Common myeloid progenitor, CD34-positive (primary cell): ENCODE measurements at places on chromosomes 6 and 20.

- H3K36me3 ChIP-seq: no peaks in the 10 kb centered on the region
- no peak overlapping the region for H3K27ac ChIP-seq
- H3K27me3 ChIP-seq: no peaks in the 10 kb centered on the region
- no peaks in the 10 kb centered on the region for H3K4me1 ChIP-seq
- DNase-seq: no peak
- H3K4me3 ChIP-seq: no peak overlapping the region
These were observed 87.1 kb upstream of the HEY2 start for GRCh38 chr6:125662296-125662695.

- no peaks in the 10 kb centered on the region for H3K27me3 ChIP-seq
- no peak for DNase-seq
- no peak overlapping the region for H3K4me3 ChIP-seq
- peaks cover 15% of the 10 kb centered on the region for H3K4me1 ChIP-seq
- no peaks in the 10 kb centered on the region for H3K36me3 ChIP-seq
These were observed 1.9 kb downstream of the KIF16B start for GRCh38 chr20:16571333-16571732.

DNA sequence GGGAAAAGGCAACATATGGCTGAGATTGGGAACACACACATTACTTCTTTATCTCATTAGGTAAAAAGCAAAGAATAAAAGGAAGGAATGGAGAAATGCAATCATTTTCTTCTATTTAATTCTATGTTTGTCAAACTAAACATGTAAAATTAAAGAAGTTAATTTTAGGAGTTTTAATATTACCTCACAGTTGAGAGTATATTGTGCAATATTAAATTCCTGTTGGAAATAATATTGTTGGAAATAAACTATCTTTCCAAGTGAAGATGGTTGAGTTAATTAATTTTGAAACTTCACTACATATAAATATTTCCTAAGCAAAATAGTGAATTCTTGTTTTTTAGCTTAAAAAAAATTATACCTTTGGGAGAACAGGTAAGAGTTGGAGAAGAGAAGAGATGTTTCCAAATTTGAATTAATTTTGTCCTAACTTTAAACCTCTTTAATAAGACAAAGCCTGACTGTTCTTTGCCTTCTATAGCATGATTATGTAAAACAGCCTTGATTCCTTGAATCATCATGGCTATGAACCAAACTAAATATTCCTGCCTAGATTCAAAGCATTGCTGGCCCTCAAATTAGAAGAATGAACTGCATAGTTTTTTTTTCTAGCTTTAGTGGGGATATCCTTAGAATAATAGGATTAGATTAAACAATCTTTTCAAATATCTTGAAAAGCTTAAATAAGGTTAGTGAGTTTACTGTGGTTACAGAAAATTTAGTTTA, 1349.1 kb upstream of the ADGRB3 start:
- no peaks in the 10 kb centered on the region for H3K4me1 ChIP-seq
- no peaks in the 10 kb centered on the region for H3K36me3 ChIP-seq
- DNase-seq: no peak

- H3K36me3 ChIP-seq: no peaks in the 10 kb centered on the region
These were observed 4.5 kb downstream of the BCAS4 start for GRCh38 chr20:50799176-50799889.

DNA sequence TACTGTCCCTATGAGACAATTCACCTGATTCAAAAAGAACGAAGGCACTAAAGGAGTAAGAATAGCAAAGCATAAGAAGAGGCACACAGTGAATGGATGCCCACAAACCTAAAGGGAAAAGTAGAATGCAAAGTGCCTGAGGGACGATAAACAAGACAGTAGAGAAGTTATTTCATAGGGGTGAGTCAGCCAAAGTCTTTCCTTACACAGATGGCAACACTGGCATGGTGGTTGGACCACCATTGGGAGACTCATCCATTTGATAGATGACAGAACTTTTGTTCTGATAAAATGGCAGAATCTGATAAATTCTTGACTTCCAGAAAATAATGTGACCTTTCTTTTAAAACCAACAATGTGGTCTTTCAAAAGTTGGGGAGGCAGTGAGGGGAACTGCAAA, 148.1 kb upstream of the HDAC2 start:
- H3K4me3 ChIP-seq: no peak overlapping the region
- no peaks in the 10 kb centered on the region for H3K4me1 ChIP-seq
- no peak overlapping the region for H3K27ac ChIP-seq
- H3K36me3 ChIP-seq: no peaks in the 10 kb centered on the region
- peaks cover 2% of the 10 kb centered on the region for H3K27me3 ChIP-seq
- no peak for DNase-seq

DNA sequence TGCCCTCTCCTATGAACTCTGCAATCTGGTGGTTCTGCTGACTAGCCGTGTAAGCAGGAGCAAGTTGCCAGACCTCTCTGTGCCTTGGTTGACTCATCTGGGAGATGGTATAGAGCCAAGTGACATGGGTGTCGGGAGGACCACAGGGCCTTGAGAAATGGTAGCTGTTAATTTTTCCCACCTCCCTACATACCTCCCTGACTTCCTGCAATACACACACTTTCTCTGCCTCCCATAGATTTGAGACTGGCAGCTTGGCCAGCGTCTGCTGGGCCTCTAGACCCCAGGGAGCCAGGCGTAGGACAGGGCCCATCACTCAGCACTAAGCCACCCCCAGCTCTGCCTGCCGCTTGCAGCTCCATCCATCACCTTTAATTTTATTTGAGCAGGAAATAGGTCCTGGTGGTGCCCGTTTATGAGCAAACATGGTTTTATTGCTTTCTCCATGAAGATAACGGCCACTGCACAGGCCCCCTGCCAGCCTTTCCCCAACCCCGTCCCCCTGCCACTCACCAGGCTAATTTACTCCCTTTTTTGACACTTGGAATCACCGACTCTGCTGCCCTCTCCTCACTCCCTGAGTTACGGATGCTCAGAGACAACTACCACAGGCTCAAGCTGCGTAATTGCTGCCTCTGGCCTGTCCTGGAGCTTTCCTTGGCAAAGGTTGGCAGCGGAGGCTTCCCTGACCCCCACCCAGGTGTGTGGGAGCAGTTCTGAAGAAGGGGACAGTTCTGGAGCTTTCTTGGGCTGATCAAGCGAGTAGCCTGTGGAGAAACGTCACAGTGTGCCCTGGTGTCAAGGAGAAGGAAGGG, 11.1 kb downstream of the GLP1R start:
- H3K4me3 ChIP-seq: no peak overlapping the region
- H3K36me3 ChIP-seq: no peaks in the 10 kb centered on the region
- DNase-seq: no peak

DNA sequence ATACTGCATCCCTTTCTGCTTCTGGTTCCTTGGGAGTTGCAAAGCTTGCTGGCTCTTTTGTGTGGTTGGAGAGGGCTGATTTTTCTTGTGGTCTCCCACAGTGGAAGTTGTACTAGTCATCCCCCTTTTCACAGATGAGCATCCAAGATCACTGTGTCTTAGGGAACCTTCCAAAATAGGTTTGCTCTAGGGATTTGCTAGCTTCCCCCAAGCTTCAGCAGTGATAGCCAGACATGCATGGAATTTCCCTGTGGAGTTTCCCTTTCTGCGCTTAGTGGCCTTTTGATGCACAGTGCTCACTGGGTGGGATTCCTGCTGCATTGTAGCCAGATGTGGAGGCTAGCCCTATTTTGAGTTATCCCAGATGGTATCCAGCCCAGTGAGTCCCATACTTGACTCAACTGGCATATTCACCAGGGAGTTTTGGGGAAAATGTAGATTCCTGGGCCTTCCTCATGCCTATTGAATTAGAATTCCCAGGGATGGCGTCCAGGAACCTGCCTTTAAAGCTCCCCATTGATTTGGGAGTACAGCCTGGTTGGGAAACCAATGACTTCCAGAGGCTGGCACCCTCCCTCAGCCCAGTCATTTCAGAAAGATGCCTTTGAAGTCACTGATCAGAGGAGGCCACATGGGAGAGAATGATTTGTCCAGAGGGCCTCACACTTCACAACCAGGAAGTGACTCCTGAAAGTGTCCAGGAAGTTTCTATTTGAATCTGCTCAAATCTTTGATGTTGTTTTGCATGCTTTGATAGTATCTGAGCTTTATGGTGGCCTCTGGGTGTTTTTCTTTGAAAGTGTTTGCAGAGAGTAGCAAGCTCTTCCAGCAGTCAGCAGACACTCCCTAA, 25.9 kb downstream of the PPARD start:
- no peak for DNase-seq
- no peaks in the 10 kb centered on the region for H3K36me3 ChIP-seq
- H3K4me1 ChIP-seq: peaks cover 17% of the 10 kb centered on the region
- H3K27me3 ChIP-seq: peaks cover 53% of the 10 kb centered on the region

- DNase-seq: no peak
- peaks cover 62% of the 10 kb centered on the region for H3K4me1 ChIP-seq
- no peak overlapping the region for H3K4me3 ChIP-seq
- no peaks in the 10 kb centered on the region for H3K36me3 ChIP-seq
These were observed 187.4 kb upstream of the TAB2 start for GRCh38 chr6:149130090-149130489.

DNA sequence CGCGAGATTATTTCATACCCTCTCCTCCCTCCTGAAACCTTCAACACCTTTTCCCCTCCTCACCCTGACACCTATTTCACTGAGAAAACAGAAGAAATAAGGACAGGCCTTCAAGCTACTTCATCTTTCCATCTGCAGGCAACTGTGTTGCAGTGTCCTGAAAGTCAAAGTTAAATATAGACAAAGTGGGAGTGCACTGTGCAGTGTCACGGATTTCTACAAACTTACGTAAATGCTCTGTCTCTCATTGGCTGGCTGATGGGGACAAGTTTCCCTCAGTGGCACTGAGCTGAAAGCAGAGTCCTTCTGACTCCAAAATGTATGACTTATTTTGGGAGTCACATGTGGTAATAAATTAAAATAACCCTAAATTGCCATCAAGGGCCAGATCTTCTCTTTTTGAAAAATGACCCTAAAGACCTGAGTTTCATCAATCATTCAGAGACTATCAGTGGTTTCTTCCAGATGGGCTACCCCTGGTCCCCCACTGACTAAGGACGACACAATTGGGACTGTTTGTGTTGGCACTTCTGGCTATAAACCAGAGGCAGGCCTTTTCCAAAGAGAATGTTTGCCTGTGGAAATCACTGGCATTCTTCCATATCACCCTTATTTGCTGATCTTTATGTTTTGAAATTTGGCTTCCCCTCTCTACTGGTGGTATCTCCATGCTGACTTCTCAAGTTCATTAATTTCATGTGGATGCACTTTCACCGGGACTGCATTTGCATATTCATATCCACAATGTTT, 21.6 kb downstream of the ALDH8A1 start:
- no peaks in the 10 kb centered on the region for H3K36me3 ChIP-seq
- no peaks in the 10 kb centered on the region for H3K4me1 ChIP-seq
- H3K27ac ChIP-seq: no peak overlapping the region
- DNase-seq: no peak

- no peak overlapping the region for H3K27ac ChIP-seq
- H3K36me3 ChIP-seq: no peaks in the 10 kb centered on the region
- DNase-seq: no peak
These were observed 23.0 kb downstream of the ZSCAN31 start for GRCh38 chr6:28312939-28313338.

DNA sequence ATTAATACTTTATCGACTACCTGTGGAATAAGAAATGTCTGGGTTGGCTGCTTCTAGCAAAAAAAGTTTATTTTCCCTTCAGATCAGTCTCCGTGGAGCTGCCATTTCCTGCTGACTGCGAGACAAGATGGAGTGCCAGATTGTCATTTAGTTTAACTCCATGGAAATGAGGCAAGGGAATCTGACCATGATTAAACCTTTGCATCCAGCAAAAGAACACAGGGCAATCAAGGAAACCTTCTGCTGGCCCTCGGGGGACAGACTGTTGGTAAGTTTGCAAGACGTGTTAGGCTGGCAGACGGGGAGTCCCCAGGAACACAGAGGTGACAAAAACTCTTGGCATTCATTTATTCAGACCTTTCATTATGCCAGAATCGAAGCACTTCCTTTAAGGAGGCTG, 52.2 kb upstream of the SPACA1 start:
- H3K27me3 ChIP-seq: no peaks in the 10 kb centered on the region
- no peak overlapping the region for H3K4me3 ChIP-seq
- no peaks in the 10 kb centered on the region for H3K4me1 ChIP-seq
- H3K36me3 ChIP-seq: no peaks in the 10 kb centered on the region
- DNase-seq: no peak

GRCh38 chr6:149235130-149235561, 82.4 kb upstream of the TAB2 start:
- DNase-seq: peak; percentile 84
- H3K4me1 ChIP-seq: peaks cover 42% of the 10 kb centered on the region
- no peak overlapping the region for H3K27ac ChIP-seq
- no peaks in the 10 kb centered on the region for H3K36me3 ChIP-seq
- H3K27me3 ChIP-seq: no peaks in the 10 kb centered on the region

DNA sequence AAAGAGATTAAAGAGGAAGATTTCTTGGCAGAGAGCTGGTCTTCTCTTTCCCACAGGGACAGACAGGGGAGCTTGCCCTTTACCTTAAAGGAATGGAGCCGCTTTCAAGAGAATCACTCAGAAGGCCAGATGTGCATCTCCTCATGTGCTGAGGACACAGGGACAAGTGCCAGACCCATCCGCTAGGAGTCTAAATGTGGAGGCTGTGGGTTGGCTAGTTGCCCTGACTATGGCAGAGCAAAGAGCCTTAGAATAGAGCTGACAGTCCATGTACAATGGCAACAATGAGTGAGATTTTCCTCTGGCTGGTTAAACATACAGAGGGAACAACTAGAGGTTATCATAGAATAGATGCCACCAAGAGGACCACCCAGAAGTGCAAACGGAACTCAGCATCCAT, 7.3 kb upstream of the DOK5 start:
- H3K36me3 ChIP-seq: no peaks in the 10 kb centered on the region
- no peaks in the 10 kb centered on the region for H3K27me3 ChIP-seq
- H3K27ac ChIP-seq: no peak overlapping the region
- no peak for DNase-seq
- no peak overlapping the region for H3K4me3 ChIP-seq

GRCh38 chr6:28981833-28982475, 23.2 kb downstream of the ZNF311 start:
- H3K4me1 ChIP-seq: peaks cover 11% of the 10 kb centered on the region
- DNase-seq: peak; percentile 99
- no peaks in the 10 kb centered on the region for H3K27me3 ChIP-seq
- peak overlapping the region; percentile 83 for H3K4me3 ChIP-seq
- H3K36me3 ChIP-seq: no peaks in the 10 kb centered on the region
